AG08396 (cell line): ENCODE measurements at places on chromosomes 6 and 20.
A peak's percentile ranks its signal among the peaks of the same experiment; 100 is the strongest.

- peak; percentile 21 for DNase-seq
These were observed 194.8 kb downstream of the COL9A1 start for GRCh38 chr6:70107852-70108629.

GRCh38 chr6:136532030-136532429 is 18.2 kb downstream of the MAP7 start:
- DNase-seq, result no peak

- no peak for DNase-seq
These were observed 393.1 kb downstream of the SMOC2 start for GRCh38 chr6:168834042-168834587.

GRCh38 chr20:18284805-18285533 is 3.4 kb upstream of the ZNF133 start:
- no peak for DNase-seq

- DNase-seq, result no peak
These were observed 53.3 kb upstream of the SLC22A1 start for GRCh38 chr6:160068346-160068745.

GRCh38 chr6:6509284-6509683 is 79.2 kb upstream of the LY86 start:
- DNase-seq, result no peak
